Cardiac ventricle fibroblast (primary cell): ENCODE measurements at places on chromosomes 16 and 17. TPM values are rescaled to one million over a fixed set of nuclear protein-coding genes. Genes with fewer than 3 reads are reported as not detected.

Gene ITFG1
- total RNA-seq, result 38.1 and 48.4 TPM in 2 replicates

Gene TBC1D3D
- total RNA-seq, result not detected in 2 replicates

Gene ARHGAP23
- total RNA-seq, result 33.9 and 59.3 TPM in 2 replicates

Gene CCL4
- total RNA-seq, result not detected in 2 replicates

Gene SYT17
- 0.12 and 0.59 TPM in 2 replicates for total RNA-seq

Gene WNT3
- 0.05 and 0.56 TPM in 2 replicates for total RNA-seq

Gene SPIRE2
- 2.3 and 4.4 TPM in 2 replicates for total RNA-seq

Gene CA5A
- total RNA-seq, result not detected in 2 replicates

Gene ZG16
- not detected in 2 replicates for total RNA-seq

Gene CHTF8
- 79.6 and 84.0 TPM in 2 replicates for total RNA-seq

Gene NSF
- total RNA-seq, result 26.0 and 27.1 TPM in 2 replicates

Gene WNT9B
- not detected in 2 replicates for total RNA-seq

Gene PMP22
- 134 and 139 TPM in 2 replicates for total RNA-seq

Gene PAQR4
- total RNA-seq, result 1.4 and 2.0 TPM in 2 replicates

Gene IL17C
- not detected in 2 replicates for total RNA-seq

Gene CRHR1
- total RNA-seq, result not detected in 2 replicates

Gene KRTAP4-5
- not detected in 2 replicates for total RNA-seq

Gene VASN
- 96.0 and 96.3 TPM in 2 replicates for total RNA-seq

Gene HBQ1
- total RNA-seq, result 4.1 TPM in 1 of 2 replicates, not detected in the other

Gene IRF8
- not detected in 2 replicates for total RNA-seq

Gene FNDC8
- total RNA-seq, result not detected in 2 replicates

Gene TBC1D26
- total RNA-seq, result not detected in 2 replicates

Gene ABCA10
- total RNA-seq, result 2.8 TPM in 2 replicates

Gene PSMC5
- total RNA-seq, result 80.7 and 81.3 TPM in 2 replicates

Gene SLFN12
- 14.7 and 20.2 TPM in 2 replicates for total RNA-seq

Gene C17orf100
- 0.54 and 0.94 TPM in 2 replicates for total RNA-seq

Gene FAHD1
- total RNA-seq, result 38.5 and 44.2 TPM in 2 replicates

Gene TMEM220
- total RNA-seq, result 3.4 and 6.9 TPM in 2 replicates

Gene DLG4
- total RNA-seq, result 17.7 and 21.6 TPM in 2 replicates

Gene DOC2B
- total RNA-seq, result 0.05 and 0.12 TPM in 2 replicates

Gene CDR2L
- total RNA-seq, result 14.0 and 15.0 TPM in 2 replicates

Gene GPRC5C
- total RNA-seq, result 44.6 and 47.7 TPM in 2 replicates

Gene CTRB2
- total RNA-seq, result not detected in 2 replicates

Gene TNFRSF17
- not detected in 2 replicates for total RNA-seq

Gene DNAH17
- not detected in 2 replicates for total RNA-seq

Gene SLC2A4
- 0.05 TPM in 1 of 2 replicates, not detected in the other for total RNA-seq

Gene NTN1
- 0.06 and 0.24 TPM in 2 replicates for total RNA-seq

Gene CDC42EP4
- 45.2 and 56.4 TPM in 2 replicates for total RNA-seq

Gene ABCC11
- total RNA-seq, result 2.6 TPM in 1 of 2 replicates, not detected in the other

Gene EMP2
- 12.9 and 13.4 TPM in 2 replicates for total RNA-seq

Gene HOXB13
- not detected in 2 replicates for total RNA-seq

Gene C1QBP
- total RNA-seq, result 127 and 134 TPM in 2 replicates

Gene SDR42E1
- total RNA-seq, result not detected in 2 replicates

Gene TP53TG3F
- not detected in 2 replicates for total RNA-seq

Gene MPP3
- total RNA-seq, result 3.4 and 3.6 TPM in 2 replicates

Gene ITGA2B
- total RNA-seq, result 0.20 TPM in 1 of 2 replicates, not detected in the other

Gene UTS2R
- not detected in 2 replicates for total RNA-seq

Gene CRYBA1
- total RNA-seq, result not detected in 2 replicates

Gene NOD2
- total RNA-seq, result 0.19 and 0.49 TPM in 2 replicates

Gene TNRC6C
- total RNA-seq, result 5.2 and 7.1 TPM in 2 replicates

Gene CDRT15
- not detected in 2 replicates for total RNA-seq

Gene FOXL1
- 1.9 and 2.7 TPM in 2 replicates for total RNA-seq

Gene PITPNM3
- 0.62 and 1.2 TPM in 2 replicates for total RNA-seq

Gene VAT1L
- total RNA-seq, result 0.06 and 0.10 TPM in 2 replicates

Gene HOXB2
- total RNA-seq, result 10.3 and 27.3 TPM in 2 replicates

Gene IL34
- 0.78 and 4.9 TPM in 2 replicates for total RNA-seq

Gene KRTAP1-1
- total RNA-seq, result not detected in 2 replicates
